Cardiac atrium fibroblast (primary cell): ENCODE measurements at places on chromosomes 2 and 18. TPM values are rescaled to one million over a fixed set of nuclear protein-coding genes. Genes with fewer than 3 reads are reported as not detected.

LAMA3 gene
- total RNA-seq, result 0.54 and 1.8 TPM in 2 replicates

DUSP19 gene
- total RNA-seq, result 1.5 and 2.5 TPM in 2 replicates

CAB39 gene
- total RNA-seq, result 28.2 and 51.4 TPM in 2 replicates

CPLX4 gene
- not detected in 2 replicates for total RNA-seq
